ENCODE measurements at places on chromosomes 2 and 18.

GRCh38 chr18:3649135-3649632, 199.2 kb downstream of the TGIF1 start:
- DNase-seq = no peak

DNA sequence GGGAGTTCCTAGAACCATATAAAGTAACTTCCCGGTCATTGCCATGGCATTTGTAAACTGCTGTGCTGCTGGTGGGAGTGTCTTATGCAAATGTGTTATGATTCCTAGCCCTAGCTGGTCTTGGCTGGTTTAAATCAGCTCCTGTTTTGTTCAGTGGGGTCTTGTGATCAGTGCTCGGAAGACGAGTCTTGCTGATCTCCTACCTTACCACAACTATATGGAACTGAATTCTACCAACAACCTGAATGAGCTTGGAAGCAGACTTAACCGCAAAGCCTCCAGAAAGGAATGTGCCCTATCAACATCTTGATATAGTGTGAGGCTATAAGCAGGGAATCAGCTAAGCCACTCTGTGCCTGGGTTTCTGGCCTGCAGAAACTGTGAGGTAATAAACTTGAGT, 33.5 kb downstream of the POLE4 start:
- DNase-seq = no peak

- no peak for DNase-seq
These were observed 229.6 kb downstream of the FAM210A start for GRCh38 chr18:13496691-13497281.

GRCh38 chr2:238631491-238632180, 204.9 kb downstream of the ASB1 start:
- DNase-seq = no peak

- DNase-seq = no peak
These were observed 77.1 kb downstream of the HS1BP3 start for GRCh38 chr2:20573620-20574422.

- no peak for DNase-seq
These were observed 590.8 kb upstream of the ID2 start for GRCh38 chr2:8090748-8091700.

- no peak for DNase-seq
These were observed 80.0 kb downstream of the MAP4K3 start for GRCh38 chr2:39356922-39357639.

- DNase-seq = no peak
These were observed 21.5 kb upstream of the GALNT3 start for GRCh38 chr2:165815299-165816141.

GRCh38 chr2:85134255-85134895, 1.2 kb downstream of the TCF7L1 start:
- no peak for DNase-seq

DNA sequence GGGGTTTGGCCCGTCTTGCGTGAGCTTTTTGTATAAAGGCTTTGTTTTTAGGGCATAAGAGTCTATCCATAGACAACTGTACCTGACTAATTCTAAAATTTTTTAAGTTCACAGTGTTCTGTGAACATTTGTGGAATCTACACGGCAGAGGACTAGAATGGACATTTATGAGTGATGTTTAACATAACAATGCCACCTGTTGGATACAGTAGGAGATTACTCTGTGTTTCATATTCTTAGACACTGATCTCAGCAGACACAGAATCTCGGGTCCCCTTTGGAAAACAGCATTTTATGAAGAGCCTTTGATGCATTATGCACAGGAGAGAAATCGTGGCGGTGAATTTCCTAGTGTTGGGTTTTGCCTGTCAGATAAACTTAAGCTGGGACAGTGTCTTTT, 752.2 kb downstream of the DPP10 start:
- DNase-seq = no peak

GRCh38 chr2:29139731-29140130, 24.5 kb downstream of the CLIP4 start:
- DNase-seq = no peak

All from KG1 (cell line).